ENCODE measurements at places on chromosomes 13 and 19. TPM values are rescaled to one million over a fixed set of nuclear protein-coding genes. Genes with fewer than 3 reads are reported as not detected.

DNA sequence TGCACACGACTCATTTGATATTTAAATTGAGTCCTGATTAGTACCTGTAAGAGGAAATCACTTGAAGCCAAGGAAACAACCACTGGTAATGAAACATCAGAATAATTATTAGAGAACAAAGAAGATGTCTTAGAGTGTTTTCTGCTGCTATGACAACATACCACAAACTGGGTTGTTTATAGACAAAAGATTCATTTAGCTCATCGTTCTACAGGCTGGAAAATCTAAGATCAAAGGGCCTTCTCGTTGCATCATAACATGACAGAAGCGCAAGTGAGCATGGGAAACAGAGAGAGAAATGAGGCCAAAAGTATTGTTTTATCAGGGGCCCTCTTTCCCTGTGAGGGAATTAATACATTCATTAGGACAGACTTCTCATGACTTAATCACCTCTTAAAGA, 1024.0 kb upstream of the PCDH9 start:
- DNase-seq, result no peak

- DNase-seq, result no peak
Measured at GRCh38 chr19:2800506-2800905, 15.2 kb downstream of the THOP1 start.

DNA sequence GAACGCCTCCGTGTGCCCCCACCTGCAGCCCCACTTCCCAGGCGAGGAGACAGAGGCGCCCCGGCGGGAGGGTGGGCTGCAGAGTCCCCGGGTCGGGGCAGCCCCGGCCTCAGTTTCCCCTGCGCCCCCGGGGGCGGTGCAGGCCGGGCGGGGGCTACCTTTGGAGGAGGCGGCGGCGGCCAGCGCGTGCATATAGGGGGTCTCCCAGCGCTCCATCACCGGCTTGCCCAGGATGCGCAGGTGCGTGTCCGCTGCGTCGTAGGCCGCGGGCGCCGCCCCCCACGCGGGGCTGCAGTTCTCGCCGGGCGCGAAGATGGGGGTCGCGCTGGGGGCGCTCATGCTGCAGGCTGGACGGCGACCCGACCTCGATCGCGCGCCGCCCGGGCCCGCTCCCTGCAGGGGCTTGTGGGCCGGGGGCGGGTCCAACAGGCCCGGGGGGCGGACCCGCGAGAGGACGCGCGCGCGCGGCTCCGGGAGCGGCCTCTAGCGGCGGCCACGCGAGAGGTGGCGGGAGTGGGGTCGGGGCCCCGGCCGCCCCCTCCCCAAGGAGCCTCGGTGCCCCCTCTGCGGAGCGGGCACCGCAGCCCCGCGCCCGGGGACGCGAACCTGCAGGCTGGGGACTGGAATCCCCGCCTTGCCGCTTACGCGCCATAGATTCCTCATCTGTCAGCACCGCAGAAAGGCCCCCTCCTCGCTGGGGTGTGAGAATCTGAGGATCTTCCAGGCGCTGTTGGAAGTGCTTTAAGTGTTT, at the start of gene GAMT:
Gene GAMT, minus strand, starts transcription at position 405 of the 751 bp plus-strand sequence. Its CDS starts 66 bp downstream, at position 339.
- no peak for DNase-seq

GRCh38 chr13:71712988-71713653, 153.9 kb downstream of the DACH1 start:
- peak; percentile 43 for DNase-seq

DNA sequence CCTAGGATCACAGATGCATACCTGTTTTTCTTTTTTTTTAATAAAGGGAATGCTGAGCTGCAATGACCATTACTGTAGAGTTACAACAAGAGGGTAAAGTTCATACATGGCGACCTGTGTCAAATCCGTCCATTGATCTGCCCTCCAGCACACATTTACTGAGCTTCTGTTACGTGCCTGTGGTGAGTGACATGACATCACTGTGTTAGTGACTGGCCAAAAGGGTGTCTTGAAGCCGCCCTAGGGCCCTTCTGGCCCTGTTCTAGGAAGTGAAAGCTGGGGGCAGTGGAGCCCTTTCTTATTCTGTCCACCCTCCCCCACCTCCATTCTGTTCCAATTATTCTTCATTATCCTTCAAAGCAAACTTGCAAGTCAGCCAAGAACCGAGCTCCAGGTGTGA, 66.3 kb downstream of the ZIC5 start:
- DNase-seq, result no peak

Gene HNRNPUL1
- total RNA-seq, result 79.3 TPM

GRCh38 chr13:105334211-105334610, 1201.3 kb downstream of the EFNB2 start:
- no peak for DNase-seq

DNA sequence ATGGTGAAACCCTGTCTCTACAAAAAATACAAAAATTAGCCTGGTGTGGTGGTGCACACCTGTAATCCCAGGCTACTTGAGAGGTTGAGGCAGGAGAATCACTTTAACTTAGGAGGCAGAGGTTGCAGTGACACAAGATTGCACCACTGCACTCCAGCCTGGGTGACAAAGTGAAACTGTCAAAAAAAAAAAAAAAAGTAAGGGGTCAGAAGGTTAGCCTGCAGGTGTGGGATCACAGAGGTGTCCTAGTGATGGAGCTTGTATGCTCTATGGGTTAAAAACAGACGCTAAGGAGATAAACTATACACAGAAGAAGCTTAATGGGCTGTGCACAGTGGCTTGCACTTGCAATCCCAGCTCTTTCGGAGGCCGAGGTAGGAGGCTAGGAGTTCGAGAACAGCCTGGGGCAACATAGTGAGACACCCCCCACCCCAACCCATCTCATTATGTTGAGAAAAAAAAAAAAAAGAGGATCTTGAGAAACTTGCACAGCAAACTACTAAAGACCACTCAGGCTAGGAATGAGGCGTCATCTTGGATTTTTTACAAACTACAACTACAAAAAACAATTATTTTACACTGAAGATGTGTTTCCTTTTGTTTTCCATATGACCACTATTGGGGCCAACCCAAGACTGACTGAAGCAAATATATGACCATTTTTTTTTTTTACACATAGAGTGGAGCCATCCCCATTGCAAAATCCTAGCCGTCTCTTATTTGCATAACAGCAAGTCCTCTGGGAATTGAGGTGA, 7.9 kb downstream of the FOSB start:
- DNase-seq, result no peak

Gene IGFL2
- not detected for total RNA-seq

DNA sequence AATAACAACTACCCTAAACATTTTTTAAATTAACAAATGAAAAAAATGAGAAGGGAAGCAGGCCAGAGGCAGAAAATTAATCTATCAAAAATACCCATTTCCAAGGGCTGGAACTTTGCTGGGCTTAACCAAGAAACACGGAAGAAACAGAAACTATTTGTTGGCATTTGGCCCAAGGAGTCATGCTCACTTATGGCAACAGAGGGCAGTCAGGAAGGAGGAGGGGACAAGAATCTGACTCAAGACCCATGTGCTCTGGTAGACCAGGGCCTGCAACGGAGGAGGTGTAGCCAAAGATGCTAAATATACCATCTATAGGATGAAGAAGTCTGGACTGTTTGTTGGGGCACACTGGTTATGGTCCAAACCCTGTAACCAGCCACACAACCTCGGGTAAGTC, 496.7 kb downstream of the COG6 start:
- DNase-seq, result no peak

DNA sequence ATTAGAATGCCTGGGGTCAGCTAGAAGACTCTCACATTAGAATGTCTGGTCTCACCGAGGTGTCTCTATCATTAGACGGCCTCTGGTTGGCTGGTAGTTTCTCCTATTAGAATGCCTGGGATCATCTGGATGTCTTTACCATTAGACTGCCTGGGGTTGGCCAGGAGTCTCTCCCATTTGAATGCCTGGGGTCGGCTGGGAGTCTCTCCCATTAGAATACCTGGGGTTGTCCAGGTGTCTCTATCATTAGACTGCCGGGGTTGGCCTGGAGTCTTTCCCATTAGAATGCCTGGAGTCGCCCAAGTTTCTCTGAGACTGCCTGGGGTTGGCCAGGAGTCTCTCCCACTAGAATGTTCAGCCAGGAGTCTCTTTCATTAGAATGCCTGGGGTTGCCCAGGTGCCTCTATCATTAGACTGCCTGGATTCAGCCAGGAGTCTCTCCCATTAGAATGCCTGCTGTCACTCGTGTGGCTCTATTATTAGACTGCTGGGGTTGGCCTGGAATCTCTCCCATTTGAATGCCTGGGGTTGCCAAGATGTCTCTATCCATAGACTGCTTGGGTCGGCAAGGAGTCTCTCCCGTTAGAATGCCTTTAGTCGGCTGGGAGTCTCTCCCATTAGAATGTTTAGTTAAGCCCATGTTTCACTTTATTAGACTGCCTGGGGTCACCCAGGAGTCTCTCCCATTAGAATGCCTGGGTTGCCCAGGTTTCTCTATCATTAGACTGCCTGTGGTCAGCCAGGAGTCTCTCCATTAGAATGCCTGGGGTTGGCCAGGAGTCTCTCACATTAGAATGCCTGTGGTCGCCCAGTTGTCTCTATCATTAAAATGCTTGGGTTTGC, 1467.8 kb downstream of the UQCRFS1 start:
- no peak for DNase-seq

DNA sequence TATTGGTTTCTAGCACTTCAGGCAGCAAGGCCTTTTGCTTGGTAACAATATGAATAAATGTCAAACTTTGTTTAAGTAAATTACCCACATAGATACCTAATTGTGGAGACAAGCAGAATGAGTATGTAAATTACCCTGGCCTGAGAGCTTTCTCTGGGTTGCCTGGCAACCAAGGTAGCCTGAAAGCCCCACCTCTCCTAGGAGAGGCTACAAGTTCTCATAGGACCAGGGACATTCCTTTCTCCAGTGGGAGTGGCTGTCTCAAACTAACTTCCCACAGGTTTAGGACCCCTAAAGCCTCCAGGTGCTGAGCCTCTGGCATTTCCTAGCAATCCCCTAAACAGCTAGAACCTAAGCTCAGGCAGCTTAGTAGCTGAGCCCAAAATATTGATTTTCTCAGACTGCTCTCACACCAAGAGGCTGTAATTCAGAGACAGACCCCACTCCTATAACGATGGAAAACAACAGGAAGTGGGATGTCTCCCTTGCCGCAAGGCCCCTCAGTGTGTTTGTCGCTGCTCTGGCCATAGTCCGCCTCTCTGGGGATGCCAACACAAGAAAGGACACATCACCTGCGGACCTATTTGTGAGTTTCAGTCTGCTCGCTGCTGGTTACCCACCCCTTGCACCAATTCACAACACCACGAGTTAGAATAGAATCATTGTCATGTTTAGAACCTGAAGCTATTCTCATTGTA, 207.3 kb downstream of the DLEU7 start:
- no peak for DNase-seq
